Stimulated activated CD8-positive, alpha-beta memory T cell treated with anti-CD3 and anti-CD28 coated beads, Interleukin-7, amount 100 ng/mL, for 24 hours (primary cell): ENCODE measurements at places on chromosomes 7 and 10.

- no peak for DNase-seq
Measured at GRCh38 chr10:109701633-109702215, 221.6 kb downstream of the XPNPEP1 start.

GRCh38 chr7:92992483-92992882 lies 125.3 kb downstream of the SAMD9 start:
- DNase-seq = no peak

- no peak for DNase-seq
Measured at GRCh38 chr10:88039496-88040200, 176.2 kb downstream of the PTEN start.

GRCh38 chr10:126263006-126263676 lies 125.1 kb downstream of the ADAM12 start:
- DNase-seq = no peak

DNA sequence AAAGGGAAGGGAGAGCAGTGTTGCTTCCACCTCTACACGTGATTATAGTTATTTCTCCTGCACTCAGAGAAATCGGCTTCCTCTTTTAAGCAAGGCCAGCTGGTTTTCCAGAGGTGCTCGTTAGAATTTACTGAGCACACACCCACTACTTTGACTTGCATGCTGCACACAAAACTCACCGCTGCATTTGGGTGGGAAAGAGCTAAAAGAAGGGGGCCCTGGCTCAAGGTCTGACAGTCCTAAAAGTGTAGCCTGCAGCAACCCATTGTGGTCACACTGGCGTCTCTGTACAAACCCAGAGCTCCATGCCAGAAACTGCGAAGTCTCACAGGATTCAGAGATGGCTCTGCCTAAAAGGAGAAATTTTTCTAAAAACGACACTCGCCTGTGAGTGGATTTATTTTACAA lies 133.7 kb downstream of the SLC25A13 start:
- DNase-seq = no peak

DNA sequence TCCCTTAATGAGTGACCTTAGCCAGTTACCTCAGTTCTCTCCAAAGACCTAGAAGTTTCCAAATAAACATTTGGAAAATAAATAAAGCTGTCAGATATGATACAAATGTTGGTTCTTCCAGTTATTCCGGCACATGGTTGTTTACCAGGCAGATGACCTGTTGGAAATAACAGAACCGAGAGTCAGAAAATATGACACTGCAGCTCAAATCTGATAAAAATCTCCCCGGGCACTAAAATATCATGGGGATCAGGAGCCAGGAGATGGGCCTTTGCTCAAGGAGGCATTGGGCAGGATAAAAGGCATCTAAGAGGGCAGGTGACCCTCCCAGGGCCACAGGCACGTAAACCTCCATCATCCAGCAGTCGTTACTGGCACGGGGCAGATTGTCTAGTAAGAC lies 164.0 kb upstream of the LYZL1 start:
- DNase-seq = no peak

DNA sequence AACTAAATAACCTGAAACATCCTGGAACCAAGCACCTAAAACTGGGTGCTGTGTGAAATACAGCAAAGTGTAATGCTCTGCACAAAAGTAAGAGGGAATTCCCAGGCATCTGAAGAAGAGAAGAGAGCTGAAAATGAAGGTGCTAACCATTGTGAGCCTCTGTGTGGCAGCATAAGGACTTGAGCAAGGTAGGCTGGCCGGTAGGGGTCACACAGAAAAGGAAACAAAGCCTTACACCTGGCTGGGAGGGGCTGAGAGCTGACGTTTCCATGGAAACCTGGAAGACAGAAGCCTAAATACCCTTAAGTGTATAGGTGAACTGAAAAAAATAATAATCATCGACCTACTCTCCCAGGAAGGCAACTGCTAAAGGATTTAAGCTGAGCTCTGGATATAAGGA lies 48.6 kb downstream of the CUL1 start:
- no peak for DNase-seq
